Dermis microvascular lymphatic vessel endothelial cell (primary cell): ENCODE measurements at places on chromosomes 4 and X. TPM values are rescaled to one million over a fixed set of nuclear protein-coding genes. Genes with fewer than 3 reads are reported as not detected.

The SH3RF1 gene
- total RNA-seq: 5.0 and 7.1 TPM in 2 replicates

The GPM6B gene
- 0.13 TPM in 1 of 2 replicates, not detected in the other for total RNA-seq

The CFP gene
- 0.13 and 0.26 TPM in 2 replicates for total RNA-seq

The CDX4 gene
- not detected in 2 replicates for total RNA-seq

The ENPP6 gene
- total RNA-seq: under 0.01 TPM in 1 of 2 replicates, not detected in the other

The PCGF3 gene
- total RNA-seq: 33.2 and 49.9 TPM in 2 replicates

The SERTM2 gene
- not detected in 2 replicates for total RNA-seq
